Amniotic stem cell (primary cell): ENCODE measurements at places on chromosomes 7 and 10.

DNA sequence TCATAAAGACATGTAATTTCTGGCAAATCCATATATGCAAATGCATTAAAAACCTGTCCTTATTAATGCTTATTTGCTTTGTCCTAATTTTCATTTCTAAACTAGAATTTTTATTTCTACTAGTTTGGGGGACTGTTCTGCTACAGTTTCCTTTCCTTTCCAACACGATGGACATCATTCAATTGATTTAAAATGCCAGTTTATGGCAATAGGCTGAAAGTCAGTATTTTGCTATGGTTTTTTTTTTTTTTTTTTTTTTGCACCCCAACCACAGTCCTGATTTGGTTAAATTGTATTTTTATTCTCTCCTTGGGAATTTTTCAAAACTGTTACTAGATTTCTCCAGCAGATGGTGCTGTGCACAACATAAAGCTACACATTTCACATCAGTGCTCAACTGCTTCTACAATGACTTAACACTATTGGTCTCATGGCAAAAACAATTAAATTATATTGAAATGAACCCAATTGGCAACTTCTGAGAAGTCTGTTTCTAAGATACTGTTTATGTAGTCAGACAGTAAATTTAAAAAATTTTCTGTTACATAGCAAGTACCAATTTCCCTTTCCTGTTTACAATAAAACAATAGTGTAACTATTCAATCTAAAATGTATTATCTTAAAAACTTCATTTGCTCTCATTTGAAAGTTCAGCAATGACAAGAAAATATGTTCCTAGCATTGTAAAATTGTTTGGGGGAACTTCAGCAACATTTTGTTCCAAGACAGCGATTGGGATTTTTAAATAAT, 193.8 kb upstream of the CCDC6 start:
- peak; percentile 10 for DNase-seq

DNA sequence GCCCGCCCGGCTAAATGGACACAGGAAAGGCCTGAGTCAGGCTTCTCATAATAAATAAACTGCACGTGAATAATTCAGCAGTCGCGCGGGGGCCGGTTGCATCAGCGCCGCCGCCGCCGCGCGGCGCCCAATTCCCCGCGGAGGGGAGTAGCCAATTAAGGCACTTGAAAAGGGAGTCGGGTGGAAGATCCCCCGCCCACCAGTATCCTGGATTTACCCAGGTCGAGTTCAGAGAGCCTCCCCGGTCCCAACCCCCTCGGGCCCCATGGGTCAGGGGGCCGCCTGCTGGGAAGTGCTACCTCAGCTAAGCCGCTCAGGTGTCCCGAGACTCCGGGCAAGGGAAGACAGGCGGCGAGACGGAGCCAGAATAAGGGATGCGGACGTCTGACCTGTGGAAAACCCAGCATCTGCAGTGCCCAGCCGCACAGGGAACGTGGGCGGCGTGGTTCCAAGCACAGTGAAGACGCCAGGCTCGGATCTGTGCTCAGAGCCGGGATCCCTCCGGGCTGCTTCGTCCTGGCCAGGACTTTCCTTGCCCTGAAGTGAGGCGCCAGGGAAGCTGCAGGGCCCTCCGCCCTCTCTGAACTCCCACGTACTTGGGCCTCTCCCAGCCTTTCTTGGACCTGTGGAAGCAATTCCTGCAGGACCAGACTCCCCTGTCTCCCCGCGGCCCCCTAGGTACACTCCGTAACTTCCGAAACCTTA, 7.3 kb upstream of the LBX1 start:
- DNase-seq = no peak

DNA sequence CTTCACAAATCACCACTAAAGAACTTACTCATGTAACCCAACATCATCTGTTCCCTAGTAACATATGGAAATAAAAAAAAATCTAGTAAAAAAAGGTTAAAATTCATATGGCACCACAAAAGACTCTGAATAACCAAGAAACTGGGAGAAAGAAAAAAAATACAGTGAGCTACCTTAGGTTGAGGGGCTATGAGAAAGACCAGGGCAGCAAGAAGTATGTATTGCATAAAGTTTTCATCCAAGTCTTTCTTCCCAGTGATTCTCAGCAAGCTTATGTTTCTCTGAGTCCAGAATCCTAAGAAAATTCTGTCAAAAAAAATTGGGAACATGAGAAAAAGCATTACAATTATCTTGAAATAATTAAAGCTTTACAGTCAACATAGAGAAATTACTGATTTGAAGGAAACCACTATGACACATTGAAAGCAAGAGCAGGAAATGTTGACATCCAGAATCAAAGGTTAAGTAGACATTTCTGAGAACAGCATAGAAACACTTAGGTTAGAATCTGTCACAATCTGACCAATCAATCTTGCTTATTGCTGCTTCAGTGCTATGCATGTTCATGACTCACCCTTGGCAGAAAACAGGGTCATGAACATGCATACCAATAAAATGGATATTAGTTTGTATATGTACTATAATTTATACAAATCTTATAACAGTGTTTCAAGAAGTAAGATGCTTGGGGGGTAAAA, 494.0 kb upstream of the POT1 start:
- no peak for DNase-seq

- DNase-seq = no peak
These were observed 29.5 kb downstream of the CHCHD3 start for GRCh38 chr7:133052401-133052756.

DNA sequence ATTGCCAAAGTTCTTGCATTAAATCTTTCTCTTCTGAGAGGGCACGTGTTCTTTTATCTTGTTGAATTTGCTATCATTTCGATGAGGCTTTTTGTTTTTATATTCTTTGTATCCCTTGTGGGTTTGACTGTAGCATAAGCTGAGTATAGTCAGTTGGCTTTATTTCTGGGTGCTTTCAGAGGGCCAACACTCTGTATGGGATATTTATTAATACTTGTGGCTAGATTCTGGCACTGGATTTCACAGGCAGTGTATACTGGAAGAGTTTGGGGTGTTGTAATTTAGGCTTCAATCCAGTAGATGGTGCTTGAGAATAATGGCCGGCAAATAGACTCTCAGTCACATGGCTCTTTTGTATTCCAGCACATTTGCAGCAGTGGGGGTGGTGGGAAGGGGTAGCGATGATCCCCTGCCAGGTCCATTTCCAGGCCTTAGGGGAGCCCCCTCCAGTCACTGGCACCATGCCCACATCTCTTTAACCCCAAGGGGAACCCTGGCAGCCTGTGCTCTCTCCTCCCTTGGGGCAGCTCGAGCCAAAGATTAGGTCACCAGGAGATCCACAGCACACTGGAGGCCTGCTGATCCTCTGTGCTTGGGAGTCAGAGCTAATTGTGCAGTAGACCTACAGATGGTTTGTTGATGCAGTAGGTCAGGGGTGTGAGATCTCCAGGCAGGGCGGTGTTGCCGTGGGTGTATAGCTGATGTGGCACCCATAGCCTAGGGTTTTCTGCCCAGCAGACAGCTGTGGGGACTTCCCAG, 81.8 kb downstream of the PTPN20 start:
- peak; percentile 20 for DNase-seq

DNA sequence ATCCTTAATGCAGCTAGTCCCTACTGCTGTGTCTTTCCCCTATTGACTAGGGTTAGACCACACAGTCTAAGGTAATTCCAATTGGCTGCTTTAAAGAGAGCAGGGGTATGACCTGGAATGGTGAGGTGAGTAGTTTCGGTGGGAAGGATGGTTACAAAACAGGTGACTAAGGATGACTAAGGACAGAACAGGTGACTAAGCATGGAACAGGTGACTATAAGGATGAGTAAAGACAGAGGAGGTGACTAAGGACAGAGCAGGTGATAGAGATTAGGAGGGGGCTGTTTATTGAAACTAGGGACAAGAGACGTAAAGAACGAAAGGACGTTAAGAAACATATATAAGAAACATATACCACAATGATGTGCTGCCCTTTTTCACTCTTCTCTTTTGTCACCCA, 145.1 kb upstream of the TMEM106B start:
- no peak for DNase-seq
